Activated gamma-delta T cell (primary cell): ENCODE measurements at places on chromosomes 7 and 10.

DNA sequence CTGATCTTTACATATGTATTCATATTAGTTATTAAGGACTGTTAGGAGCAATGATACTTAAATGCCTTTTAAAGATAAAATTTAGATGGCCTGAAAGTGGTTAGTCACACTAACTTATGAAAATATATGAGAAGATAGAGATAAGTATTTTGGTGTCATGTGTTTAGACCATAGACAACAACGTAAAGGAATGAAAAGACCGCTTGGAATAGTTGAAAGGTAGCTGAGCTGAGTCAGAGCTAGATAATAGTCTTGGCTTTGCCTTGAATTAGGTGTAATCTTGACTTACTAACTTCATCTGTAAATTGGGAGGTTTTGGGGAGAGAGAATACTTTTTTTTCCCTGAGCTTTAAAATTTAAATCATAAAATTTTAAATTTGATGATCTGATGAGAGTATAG, 127.0 kb downstream of the LYZL1 start:
- no peak for DNase-seq

GRCh38 chr7:16657656-16658279, 11.8 kb downstream of the BZW2 start:
- DNase-seq: no peak

- no peak for DNase-seq
These were observed 101.9 kb upstream of the TNRC18 start for GRCh38 chr7:5525271-5526099.

GRCh38 chr7:80604436-80604835, 34.0 kb upstream of the CD36 start:
- no peak for DNase-seq

- no peak for DNase-seq
These were observed 4.4 kb downstream of the NACAD start for GRCh38 chr7:45084336-45084735.

DNA sequence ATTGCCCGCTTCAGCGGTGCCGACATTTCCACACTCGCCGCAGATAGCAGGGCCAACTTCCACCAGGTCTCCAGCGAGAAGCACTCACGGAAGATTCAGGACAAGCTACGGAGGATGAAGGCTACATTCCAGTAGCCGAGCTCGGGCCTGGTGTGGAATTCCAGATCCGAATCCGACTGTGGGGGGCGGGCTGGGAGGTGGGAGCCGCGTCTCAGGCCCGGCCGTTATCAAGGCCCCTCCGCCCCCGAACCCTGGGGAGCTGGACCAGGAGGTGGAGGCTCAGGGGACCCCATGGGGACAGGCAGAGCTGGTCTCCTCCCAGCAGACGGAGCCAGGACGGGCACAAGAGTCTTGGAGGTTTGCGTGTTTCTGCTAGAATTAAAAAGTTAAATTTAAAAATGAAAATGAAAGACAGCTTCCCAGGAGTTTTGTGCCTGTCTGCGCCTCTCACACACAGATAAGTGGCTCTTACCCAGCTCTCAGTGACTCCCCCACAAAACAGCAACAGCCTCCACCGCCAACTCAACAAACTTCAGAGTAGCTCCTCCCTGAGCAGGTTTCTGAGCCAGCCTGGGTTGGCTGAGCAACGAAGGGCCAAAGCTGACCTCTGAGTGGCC, 5.2 kb upstream of the UTF1 start:
- DNase-seq: no peak

DNA sequence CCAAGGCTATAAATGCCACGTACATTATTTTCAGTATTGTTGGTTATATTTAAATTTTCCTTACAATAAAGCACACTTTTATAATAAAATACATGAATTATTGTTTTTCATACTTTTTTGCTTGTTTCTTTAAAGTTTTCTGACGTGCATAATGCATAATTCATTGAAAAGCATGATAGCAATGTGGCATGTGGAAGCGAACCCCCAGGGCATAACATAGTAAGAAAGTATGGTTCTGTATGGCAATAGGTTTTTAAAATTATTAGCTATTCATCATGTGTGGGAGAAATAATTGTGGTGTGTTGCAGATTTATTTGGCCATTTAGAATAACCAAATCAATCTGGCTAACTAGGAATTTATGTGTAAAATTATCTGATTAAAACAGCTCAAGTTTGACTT, 7.4 kb upstream of the HBP1 start:
- no peak for DNase-seq

- DNase-seq: no peak
These were observed 128.8 kb downstream of the LCOR start for GRCh38 chr10:96960872-96961271.

DNA sequence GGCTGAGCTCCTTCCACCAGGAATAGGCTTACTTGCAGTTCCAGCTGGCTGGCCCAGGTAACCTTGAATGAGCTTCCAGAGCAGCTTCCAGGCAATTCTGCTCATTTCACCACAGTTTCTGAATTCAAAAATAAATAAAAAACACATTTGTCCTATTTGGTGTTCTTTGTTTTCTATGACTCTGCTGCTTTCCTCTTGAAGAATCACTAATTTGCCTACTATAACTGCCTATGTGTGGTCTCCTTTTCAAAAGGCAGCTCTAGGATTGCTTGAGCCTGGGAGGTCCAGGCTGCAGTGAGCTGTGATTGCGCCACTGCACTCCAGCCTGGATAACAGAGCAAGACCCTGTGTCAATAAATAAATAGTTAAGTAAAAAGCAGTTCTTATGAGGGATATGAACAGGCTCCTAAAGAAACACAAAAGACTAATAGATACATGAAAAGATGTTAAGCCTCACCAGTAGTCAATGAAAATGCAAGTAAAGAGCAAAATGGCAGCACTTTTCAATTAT, 19.5 kb upstream of the TNPO3 start:
- no peak for DNase-seq

DNA sequence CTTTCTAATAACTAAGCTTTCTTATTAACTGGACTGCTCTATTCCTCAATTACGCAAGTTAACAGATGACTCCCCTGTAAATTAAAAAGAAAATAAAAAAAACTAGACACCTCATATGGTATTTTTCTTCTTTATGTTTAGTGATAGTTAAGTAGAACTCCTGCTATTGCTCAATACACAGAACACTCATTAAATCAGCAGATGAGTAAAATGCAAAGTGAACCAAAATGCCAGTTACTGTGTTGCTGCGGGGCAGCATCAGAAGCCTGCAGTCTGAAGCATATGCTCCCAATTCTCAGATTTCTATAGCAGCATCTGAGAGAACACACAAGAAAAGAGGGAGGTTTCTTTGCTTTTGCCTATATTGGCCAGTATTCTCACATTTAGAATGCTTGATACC, 28.4 kb downstream of the CDK6 start:
- DNase-seq: no peak

DNA sequence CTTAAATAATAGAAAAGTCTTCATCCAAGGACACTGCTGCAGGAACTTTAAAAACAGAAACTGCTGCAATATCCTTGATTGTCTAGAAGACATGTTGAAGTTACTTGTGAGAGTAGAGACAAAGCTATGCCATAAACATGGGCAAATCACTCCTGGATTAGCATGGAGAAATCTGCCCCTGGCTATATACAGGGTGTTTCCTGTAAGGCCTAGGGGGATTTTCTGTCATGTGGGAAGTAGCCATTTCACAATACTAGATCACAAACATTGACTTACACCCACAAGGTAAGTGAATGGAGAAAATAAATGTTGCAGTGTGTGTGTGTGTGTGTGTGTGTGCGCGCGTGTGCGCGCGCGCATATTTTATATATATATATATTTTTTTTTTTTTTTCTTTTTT, 35.2 kb upstream of the PDK4 start:
- no peak for DNase-seq

- DNase-seq: no peak
These were observed 5.6 kb downstream of the TPK1 start for GRCh38 chr7:144830024-144830785.

DNA sequence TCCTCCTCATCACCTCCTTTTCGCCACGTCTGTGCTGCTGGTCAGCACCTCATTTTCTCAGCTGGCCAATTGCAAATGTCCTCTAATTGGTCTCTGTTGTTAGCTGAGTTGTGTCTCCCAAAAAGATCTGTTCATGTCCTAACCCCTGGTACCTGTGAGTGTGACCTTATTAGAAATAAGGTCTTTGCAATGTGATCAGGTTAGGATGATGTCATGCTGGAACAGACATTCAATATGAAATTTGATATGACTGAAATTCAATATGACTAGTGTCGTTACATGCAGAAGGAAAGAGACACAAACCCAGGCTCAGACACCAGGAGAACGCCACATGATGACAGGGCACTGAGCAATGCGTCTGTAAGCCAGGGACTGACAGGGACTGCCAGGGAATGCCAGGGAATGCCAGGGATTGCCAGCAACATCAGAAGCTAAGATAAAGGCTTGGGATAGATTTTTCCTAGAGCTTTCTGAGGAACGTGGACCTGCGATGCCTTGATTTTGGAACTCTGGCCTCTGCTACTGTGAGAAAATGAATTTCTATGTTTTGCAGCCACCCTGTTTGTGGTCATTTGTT, 77.5 kb upstream of the CXCL12 start:
- DNase-seq: no peak

DNA sequence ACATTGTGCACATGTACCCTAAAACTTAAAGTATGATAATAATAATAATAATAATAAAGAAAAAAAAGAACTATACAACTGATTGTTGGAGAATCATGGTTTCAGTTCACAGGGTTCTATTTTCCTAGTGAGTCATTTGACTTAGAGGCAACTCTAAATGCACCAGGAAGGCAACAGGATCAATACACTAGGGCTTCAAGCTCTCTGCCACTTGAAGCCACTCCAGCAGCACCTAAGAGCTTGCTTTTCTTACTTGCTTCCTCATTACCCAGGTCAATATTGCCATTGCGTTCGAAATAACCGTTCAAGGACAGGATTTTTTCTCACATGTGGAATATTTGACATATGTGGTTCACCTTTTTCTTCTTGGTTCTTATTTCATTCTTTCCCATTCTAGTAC, 189.7 kb downstream of the GRM3 start:
- no peak for DNase-seq

DNA sequence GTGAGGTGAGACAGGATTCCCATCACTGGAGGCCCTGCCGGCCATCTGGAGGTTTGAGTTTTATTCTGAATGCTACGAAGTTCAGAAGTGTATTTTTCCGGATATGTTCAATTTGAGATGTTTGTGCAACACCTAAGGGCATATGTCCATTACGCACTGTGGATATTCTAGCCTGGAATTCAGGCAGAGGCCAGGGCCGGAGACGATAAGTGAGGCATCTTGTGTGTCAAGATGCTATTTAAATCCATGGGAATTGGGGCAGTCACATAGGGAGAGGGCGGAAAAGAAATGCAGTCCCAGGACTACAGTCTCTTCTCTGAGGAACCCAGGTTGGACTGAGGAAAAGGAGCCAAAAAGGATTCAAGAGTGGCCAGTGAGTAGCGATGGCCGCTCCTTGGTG, 1.9 kb upstream of the SUV39H2 start:
- DNase-seq: no peak

GRCh38 chr7:129764247-129765084, 152.9 kb downstream of the NRF1 start:
- no peak for DNase-seq

DNA sequence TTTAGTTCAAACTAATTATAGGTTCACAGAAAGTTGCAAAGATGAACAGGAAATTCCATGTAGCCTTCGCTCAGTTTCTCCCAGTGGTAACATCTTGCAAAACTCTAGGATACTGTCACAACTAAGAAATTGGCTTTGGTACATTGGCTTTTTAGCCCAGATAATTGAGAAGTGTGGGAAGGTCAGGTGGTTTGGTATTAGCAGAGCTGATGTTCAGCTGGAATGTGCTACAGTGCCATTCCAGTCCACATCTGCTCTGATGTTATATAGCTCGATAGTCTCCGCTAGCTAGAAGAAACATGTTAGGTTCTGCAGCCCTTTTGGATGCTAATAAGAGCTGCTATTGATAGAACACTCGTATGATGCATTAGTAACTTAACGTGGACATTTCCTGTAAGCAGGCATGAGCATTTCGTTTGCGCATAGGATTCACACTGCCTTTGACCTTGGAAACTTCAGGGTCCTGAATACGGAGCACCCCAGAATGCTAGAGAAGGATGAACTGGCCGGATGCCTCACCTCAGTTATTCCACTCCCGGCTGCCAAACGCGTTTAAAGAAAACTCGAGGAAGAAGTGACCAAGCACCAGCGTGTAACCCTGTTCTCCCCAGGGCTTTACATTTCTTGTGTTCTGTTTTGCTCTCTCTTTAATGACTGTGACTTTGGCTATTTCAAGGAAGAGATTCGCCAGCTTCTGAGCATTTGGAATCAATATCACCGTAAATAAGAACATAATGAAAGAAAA, 271.4 kb downstream of the GALNT17 start:
- DNase-seq: no peak

GRCh38 chr10:123879606-123880257, 11.9 kb downstream of the CPXM2 start:
- DNase-seq: no peak

DNA sequence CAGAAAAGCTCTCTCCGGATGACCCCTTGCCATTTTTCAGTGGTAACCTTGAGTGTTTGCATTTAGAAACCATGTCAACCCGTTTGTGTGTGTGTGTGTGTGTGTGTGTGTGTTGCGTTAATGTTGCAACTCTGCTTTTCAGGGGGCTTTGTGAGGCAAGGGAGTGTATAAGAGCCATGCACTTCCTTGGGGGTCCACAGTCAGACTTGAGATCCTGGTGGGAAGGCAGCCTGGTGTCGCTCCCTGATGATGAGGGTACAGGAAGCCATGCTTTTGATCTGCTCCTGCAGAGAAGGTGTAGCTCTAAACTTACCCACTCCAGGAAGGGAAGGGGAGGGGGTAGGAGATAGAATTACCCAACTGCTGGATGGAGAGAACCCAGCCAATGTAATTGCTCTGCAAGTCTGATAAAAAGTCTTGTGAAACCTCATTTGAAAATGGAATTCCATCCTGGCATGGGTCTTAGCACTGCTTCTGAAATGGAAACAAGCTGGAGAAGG, 10.7 kb downstream of the GRK5 start:
- no peak for DNase-seq

GRCh38 chr7:74479961-74480829, 26.5 kb downstream of the GTF2IRD1 start:
- no peak for DNase-seq

DNA sequence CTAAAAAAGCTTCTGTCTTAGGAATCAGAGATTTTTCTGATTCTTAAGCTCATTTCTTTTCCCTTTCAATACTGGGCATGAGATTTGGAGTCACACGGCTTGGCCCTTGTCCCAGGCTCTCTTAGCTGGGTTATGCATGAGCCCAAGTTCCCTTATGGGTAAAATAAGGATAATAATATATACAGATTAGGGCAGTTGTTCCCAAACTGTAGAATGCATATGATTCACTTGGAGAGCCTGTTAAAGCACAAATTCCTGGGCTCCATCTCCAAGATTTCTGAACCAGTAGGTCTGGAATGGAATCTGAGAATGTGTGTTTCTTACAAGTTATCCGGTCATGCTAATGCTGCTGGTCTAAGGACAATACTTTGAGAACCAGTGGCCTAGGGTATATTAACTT, 154.0 kb downstream of the REEP3 start:
- DNase-seq: no peak

DNA sequence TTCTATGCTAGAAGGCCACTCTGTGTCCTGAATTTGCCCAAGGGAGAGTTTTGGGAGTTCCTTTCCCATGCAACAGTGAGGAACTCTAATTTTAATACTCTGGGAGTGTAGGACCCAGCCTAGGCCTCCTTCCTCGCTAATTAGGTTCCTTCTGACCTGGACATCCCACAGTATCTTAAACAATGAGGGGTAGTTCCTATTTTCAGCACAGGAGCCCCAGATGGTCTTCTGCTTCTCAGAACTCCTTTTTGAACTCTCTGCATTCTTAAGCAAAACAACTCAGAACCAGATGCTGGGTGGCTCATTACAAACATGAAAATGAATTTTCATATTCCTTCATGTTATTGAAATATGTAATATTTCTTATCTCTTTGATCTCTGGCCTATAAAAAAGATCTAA, 116.9 kb downstream of the LRMDA start:
- no peak for DNase-seq
